ENCODE measurements at places on chromosomes 11 and 22.
A peak's percentile ranks its signal among the peaks of the same experiment; 100 is the strongest.

DNA sequence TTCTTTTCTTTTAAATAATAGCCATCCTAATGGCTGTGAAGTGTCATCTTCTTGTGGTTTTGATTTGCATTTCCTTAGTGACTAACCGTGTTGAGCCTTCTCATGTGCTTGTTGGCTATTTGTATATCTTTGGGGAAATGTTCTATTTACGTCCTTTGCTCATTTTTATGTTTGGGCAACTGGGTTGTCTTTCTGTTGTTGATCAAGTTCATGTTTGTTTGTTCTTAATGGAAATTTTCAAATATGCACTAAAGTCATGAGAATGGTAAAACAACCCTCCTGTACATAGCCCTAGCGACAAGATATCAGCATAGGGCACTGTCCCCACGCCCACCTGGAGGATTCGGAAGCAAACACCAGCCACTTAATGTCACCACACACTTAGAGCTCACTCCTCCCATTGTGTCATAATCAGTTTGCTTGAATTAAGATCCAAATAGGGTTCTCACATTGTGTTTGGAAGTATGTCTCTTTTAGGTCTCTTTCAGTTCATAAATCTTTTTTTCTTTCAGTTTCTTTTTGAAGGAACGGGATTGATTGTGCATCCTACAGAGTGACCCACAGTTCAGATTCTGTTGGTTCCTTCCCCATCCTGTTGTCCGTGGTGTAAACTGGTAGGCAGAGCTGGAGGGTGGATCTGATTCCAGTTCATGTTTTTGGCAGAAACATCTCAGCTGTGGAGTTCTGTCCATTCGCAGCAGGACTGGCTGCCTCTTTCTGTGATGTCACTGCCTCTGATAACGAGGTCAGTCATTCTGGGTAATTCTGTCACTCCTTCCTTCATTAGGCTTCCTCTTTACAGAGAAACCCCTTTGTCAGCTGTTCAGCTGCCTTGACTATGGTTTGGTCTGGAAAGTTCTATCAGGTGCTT, 26.4 kb upstream of the ADORA2A start:
- peaks cover 33% of the 10 kb centered on the region for H3K4me1 ChIP-seq
- no peak for DNase-seq
- peak overlapping the region; percentile 77 for H3K27ac ChIP-seq

- H3K36me3 ChIP-seq = no peaks in the 10 kb centered on the region
- DNase-seq = no peak
- H3K27ac ChIP-seq = no peak overlapping the region
- no peaks in the 10 kb centered on the region for H3K4me1 ChIP-seq
Measured at GRCh38 chr11:25961539-25961938, 370.4 kb upstream of the ANO3 start.

GRCh38 chr11:17014321-17014832, at the start of gene PLEKHA7:
TSS of gene PLEKHA7 (minus strand) at chr11:17014414. CDS start at chr11:17014401, 13 bp downstream.
- peak within 1 kb of the TSS; percentile 99 for H3K4me3 ChIP-seq
- no peaks in the 10 kb centered on the region for H3K36me3 ChIP-seq
- peak; percentile 40 for DNase-seq
- no peaks in the 10 kb centered on the region for H3K27me3 ChIP-seq
- peaks cover 62% of the 10 kb centered on the region for H3K4me1 ChIP-seq
- peak within 1 kb of the TSS; percentile 77 for H3K27ac ChIP-seq

- peak; percentile 21 for DNase-seq
- no peaks in the 10 kb centered on the region for H3K36me3 ChIP-seq
- H3K27me3 ChIP-seq = no peaks in the 10 kb centered on the region
- H3K4me3 ChIP-seq = no peak overlapping the region
Measured at GRCh38 chr22:46777609-46777970, 15.1 kb downstream of the TBC1D22A start.

- DNase-seq = no peak
- no peaks in the 10 kb centered on the region for H3K4me1 ChIP-seq
- peaks cover 35% of the 10 kb centered on the region for H3K27me3 ChIP-seq
- H3K27ac ChIP-seq = no peak overlapping the region
- H3K4me3 ChIP-seq = no peak overlapping the region
Measured at GRCh38 chr11:2587976-2588748, 111.6 kb downstream of the KCNQ1OT1 start.

GRCh38 chr11:73465023-73465675, 89.0 kb downstream of the RELT start:
- H3K27ac ChIP-seq = no peak overlapping the region
- DNase-seq = no peak
- H3K4me1 ChIP-seq = no peaks in the 10 kb centered on the region

DNA sequence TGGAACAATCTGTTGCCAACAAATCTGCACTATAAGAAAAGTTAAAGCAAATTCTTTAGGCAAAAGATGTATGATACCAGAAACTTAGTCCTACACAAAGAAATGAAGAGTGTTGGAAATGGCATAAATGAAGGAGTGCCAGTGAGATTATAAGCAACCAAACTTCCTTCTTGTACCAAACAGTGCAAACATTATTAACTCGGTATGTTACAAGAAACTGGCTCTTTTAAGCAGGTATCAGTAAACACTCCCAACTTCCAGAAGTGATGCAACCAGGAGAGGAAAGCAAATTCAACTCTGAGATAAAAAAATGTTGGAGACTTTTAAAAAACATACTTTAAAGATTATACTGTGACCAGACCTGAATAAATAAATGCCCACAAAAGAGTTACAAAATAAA, 28.5 kb downstream of the COPB1 start:
- peaks cover 29% of the 10 kb centered on the region for H3K36me3 ChIP-seq
- no peak for DNase-seq
- H3K27ac ChIP-seq = no peak overlapping the region
- H3K4me3 ChIP-seq = no peak overlapping the region

- no peak overlapping the region for H3K4me3 ChIP-seq
- H3K27me3 ChIP-seq = no peaks in the 10 kb centered on the region
- DNase-seq = no peak
- no peaks in the 10 kb centered on the region for H3K4me1 ChIP-seq
- H3K27ac ChIP-seq = no peak overlapping the region
- H3K36me3 ChIP-seq = no peaks in the 10 kb centered on the region
Measured at GRCh38 chr11:105610871-105611571, 1.1 kb downstream of the GRIA4 start.

GRCh38 chr11:117519590-117519989, 191.9 kb downstream of the CEP164 start:
- no peak for DNase-seq
- H3K27ac ChIP-seq = no peak overlapping the region
- H3K36me3 ChIP-seq = no peaks in the 10 kb centered on the region
- no peaks in the 10 kb centered on the region for H3K4me1 ChIP-seq
- H3K27me3 ChIP-seq = peaks cover 100% of the 10 kb centered on the region

GRCh38 chr11:17602105-17603001, 55.3 kb downstream of the OTOG start:
- no peak for DNase-seq
- no peak overlapping the region for H3K27ac ChIP-seq
- H3K36me3 ChIP-seq = no peaks in the 10 kb centered on the region
- H3K4me3 ChIP-seq = no peak overlapping the region

DNA sequence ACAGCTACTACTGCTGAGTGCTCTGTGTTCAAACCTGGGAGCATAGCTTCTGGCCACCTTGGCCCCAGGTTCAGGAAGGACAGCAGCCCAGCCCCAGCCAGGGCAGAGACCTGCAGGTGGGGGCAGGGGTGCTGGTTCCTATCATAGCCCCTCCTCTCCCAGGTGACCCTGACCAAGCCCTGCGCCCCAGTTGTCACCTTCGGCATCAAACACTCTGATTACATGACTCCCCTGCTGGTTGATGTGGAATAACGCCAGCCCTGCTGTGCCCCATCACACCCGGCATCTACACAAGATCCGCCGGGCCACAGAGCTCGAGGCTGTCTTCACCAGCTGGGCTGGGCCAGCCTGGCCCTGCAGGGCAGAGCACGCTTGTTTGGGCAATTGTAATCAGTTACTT, 6.9 kb downstream of the SCGB1C1 start:
- no peak for DNase-seq
- H3K27me3 ChIP-seq = no peaks in the 10 kb centered on the region
- no peak overlapping the region for H3K27ac ChIP-seq
- H3K4me1 ChIP-seq = no peaks in the 10 kb centered on the region

- DNase-seq = no peak
- H3K27ac ChIP-seq = no peak overlapping the region
- H3K4me1 ChIP-seq = no peaks in the 10 kb centered on the region
Measured at GRCh38 chr11:121583825-121584224, 131.1 kb upstream of the SORL1-AS1 start.

DNA sequence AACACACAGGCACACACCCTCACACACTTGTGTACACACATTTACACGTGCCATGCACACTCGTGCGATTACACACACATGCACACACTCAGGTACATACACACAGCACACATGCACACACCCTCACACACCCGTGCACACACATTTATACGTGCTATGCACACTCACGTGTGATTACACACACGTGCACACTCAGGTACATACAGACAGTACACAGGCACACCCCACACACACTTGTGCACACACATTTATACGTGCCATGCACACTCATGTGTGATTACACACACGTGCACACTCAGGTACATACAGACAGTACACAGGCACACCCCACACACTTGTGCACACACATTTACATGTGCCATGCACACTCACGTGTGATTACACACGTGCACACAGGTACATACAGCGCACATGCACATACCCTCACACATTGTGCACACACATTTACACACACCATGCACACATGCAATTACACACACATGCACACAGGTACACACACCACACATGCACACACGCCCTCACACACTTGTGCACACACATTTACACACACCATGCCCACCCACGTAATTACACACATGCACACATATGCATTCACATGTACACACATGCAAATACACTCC, 4.6 kb downstream of the IFITM10 start:
- no peak overlapping the region for H3K27ac ChIP-seq
- no peak for DNase-seq
- no peaks in the 10 kb centered on the region for H3K27me3 ChIP-seq
- no peaks in the 10 kb centered on the region for H3K36me3 ChIP-seq
- no peak overlapping the region for H3K4me3 ChIP-seq

GRCh38 chr11:131662993-131663392, 292.6 kb downstream of the NTM start:
- peaks cover 64% of the 10 kb centered on the region for H3K27me3 ChIP-seq
- no peak overlapping the region for H3K4me3 ChIP-seq
- no peak for DNase-seq

DNA sequence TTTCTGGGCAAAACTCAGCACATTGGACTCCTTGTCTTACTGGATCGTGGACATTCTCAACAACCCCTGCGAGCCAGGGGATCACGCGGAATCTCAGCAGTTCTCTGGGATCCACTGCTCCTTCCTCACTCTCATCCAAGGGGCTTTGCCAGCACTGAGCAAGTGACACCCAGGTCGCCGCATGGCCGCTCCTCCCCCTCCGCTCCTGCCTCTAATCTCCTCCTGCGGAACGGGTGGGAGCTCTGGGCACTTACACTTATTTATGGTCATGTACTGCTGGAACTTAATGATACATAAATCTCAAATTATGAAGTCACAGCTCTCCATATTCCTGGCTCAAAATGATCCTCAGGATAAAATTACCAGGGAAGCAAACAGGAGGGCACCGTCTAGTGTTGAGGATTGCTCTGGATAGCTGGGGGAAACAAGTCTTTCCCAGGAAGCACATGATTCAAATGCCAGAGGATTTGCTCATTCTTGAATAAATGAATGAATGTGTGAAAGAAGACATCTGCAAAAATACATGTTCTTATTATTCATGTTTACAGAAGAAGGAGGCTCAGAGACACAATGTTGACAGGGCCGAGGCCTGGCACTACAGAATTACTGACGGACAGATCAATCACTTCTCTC, 1077.3 kb downstream of the TBC1D22A start:
- no peak overlapping the region for H3K27ac ChIP-seq
- H3K36me3 ChIP-seq = no peaks in the 10 kb centered on the region
- peaks cover 21% of the 10 kb centered on the region for H3K4me1 ChIP-seq

GRCh38 chr11:47997063-47998053, 17.0 kb downstream of the PTPRJ start:
- H3K4me1 ChIP-seq = peaks cover 16% of the 10 kb centered on the region
- no peaks in the 10 kb centered on the region for H3K27me3 ChIP-seq
- H3K36me3 ChIP-seq = no peaks in the 10 kb centered on the region
- no peak overlapping the region for H3K4me3 ChIP-seq

- no peak overlapping the region for H3K27ac ChIP-seq
- no peaks in the 10 kb centered on the region for H3K36me3 ChIP-seq
- H3K4me3 ChIP-seq = no peak overlapping the region
- H3K27me3 ChIP-seq = peaks cover 25% of the 10 kb centered on the region
Measured at GRCh38 chr11:69492201-69492991, 10.9 kb downstream of the LINC01488 start.

- no peak for DNase-seq
- H3K27ac ChIP-seq = no peak overlapping the region
- H3K4me1 ChIP-seq = no peaks in the 10 kb centered on the region
- H3K36me3 ChIP-seq = no peaks in the 10 kb centered on the region
- peaks cover 67% of the 10 kb centered on the region for H3K27me3 ChIP-seq
Measured at GRCh38 chr11:79244798-79245197, 196.0 kb downstream of the TENM4 start.

GRCh38 chr22:43244402-43244801, 57.5 kb upstream of the TTLL12 start:
- no peaks in the 10 kb centered on the region for H3K4me1 ChIP-seq
- H3K36me3 ChIP-seq = no peaks in the 10 kb centered on the region
- no peak overlapping the region for H3K4me3 ChIP-seq
- no peak for DNase-seq
- H3K27ac ChIP-seq = no peak overlapping the region

- no peaks in the 10 kb centered on the region for H3K27me3 ChIP-seq
- no peak overlapping the region for H3K4me3 ChIP-seq
- H3K27ac ChIP-seq = no peak overlapping the region
- peaks cover 4% of the 10 kb centered on the region for H3K4me1 ChIP-seq
- DNase-seq = no peak
Measured at GRCh38 chr11:65868907-65869306, 3.7 kb downstream of the EFEMP2 start.

DNA sequence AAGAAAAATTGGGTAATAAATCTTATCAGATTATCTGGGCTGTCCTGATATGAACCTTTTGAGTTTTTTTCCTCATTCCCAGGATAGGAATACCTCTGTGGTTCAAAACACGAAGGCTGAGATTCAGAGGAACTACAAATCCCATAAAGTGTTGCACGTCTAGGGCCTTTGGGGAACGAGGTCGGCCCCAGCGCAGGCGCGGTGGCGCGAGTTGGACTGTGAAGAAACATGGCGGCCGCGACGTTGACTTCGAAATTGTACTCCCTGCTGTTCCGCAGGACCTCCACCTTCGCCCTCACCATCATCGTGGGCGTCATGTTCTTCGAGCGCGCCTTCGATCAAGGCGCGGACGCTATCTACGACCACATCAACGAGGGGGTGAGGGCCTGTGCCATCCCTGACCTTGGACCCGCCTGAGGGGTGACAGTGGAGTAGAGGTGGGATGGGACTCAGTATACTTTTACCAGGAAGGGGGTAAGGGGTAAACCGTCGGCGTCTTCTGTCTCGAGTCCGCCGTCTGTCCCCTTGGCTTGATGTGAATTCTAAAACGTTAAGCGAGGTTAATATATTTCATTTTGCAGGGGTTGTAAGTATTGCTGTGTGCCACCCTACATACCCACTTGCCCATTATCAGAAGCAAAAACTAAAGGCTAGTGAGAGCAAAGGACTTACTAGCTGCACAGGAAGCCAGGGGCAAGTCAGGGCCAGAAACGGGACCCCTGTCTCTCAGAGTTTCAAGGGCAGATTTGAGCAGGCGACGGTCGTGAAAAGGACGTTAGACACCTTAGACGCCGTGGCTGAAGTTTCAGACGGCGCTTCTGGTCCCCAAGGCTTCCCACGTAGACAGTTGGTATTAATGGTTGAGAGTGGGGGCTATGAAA, at the start of gene UQCR10:
Gene UQCR10 (plus strand): TSS at position 199 of the 881 bp plus-strand sequence. CDS start 30 bp downstream, at position 229.
- peak within 1 kb of the TSS; percentile 76 for H3K27ac ChIP-seq
- H3K27me3 ChIP-seq = no peaks in the 10 kb centered on the region
- peak; percentile 73 for DNase-seq
- peak within 1 kb of the TSS; percentile 93 for H3K4me3 ChIP-seq
- H3K4me1 ChIP-seq = peaks cover 29% of the 10 kb centered on the region

- no peaks in the 10 kb centered on the region for H3K36me3 ChIP-seq
- no peak for DNase-seq
- H3K27ac ChIP-seq = no peak overlapping the region
- H3K4me3 ChIP-seq = no peak overlapping the region
Measured at GRCh38 chr11:2945031-2945756, 16.0 kb upstream of the PHLDA2 start.
